GM23338 (cell line): ENCODE measurements at places on chromosomes 1 and 21. TPM values are rescaled to one million over a fixed set of nuclear protein-coding genes. Genes with fewer than 3 reads are reported as not detected.

FCGR3A gene
- not detected in 2 replicates for total RNA-seq

ZNF687 gene
- total RNA-seq: 63.1 and 63.9 TPM in 2 replicates

ZSWIM5 gene
- 2.6 and 3.6 TPM in 2 replicates for total RNA-seq

RAP1GAP gene
- 5.9 and 6.6 TPM in 2 replicates for total RNA-seq

TARBP1 gene
- total RNA-seq: 18.8 and 44.8 TPM in 2 replicates

MROH9 gene
- not detected in 2 replicates for total RNA-seq

UBE4B gene
- 76.5 and 115 TPM in 2 replicates for total RNA-seq

CD84 gene
- total RNA-seq: under 0.01 TPM in 1 of 2 replicates, not detected in the other

AXDND1 gene
- total RNA-seq: not detected in 2 replicates

CACNA1S gene
- 0.03 and 0.04 TPM in 2 replicates for total RNA-seq

HIPK1 gene
- total RNA-seq: 44.4 and 47.5 TPM in 2 replicates

DNAJC28 gene
- total RNA-seq: 2.5 and 5.0 TPM in 2 replicates

MAST2 gene
- total RNA-seq: 20.7 and 57.7 TPM in 2 replicates

ZBTB8A gene
- 6.1 and 8.7 TPM in 2 replicates for total RNA-seq

MCL1 gene
- total RNA-seq: 237 and 244 TPM in 2 replicates

FCER1A gene
- not detected in 2 replicates for total RNA-seq

ALPL gene
- 166 and 187 TPM in 2 replicates for total RNA-seq

RHEX gene
- not detected in 2 replicates for total RNA-seq

MLLT11 gene
- 10.6 and 11.3 TPM in 2 replicates for total RNA-seq

KRTAP20-3 gene
- not detected in 2 replicates for total RNA-seq

GPR161 gene
- total RNA-seq: 11.6 and 13.6 TPM in 2 replicates

SEMA6C gene
- 12.3 and 24.4 TPM in 2 replicates for total RNA-seq

SAMD13 gene
- 3.6 and 4.7 TPM in 2 replicates for total RNA-seq

OVAAL gene
- not detected in 2 replicates for total RNA-seq

RER1 gene
- 50.9 and 58.4 TPM in 2 replicates for total RNA-seq

LCE2D gene
- total RNA-seq: not detected in 2 replicates

TMPRSS3 gene
- 0.17 TPM in 1 of 2 replicates, not detected in the other for total RNA-seq

EFHD2 gene
- total RNA-seq: 22.8 and 23.7 TPM in 2 replicates

PDZK1 gene
- not detected in 2 replicates for total RNA-seq

DPYD gene
- 0.82 and 1.6 TPM in 2 replicates for total RNA-seq

ICOSLG gene
- total RNA-seq: 2.2 and 4.6 TPM in 2 replicates
